Vein endothelial cell (primary cell): ENCODE measurements at places on chromosomes 1 and 21. TPM values are rescaled to one million over a fixed set of nuclear protein-coding genes. Genes with fewer than 3 reads are reported as not detected.

CDCA8 gene
- total RNA-seq: 8.8 and 18.6 TPM in 2 replicates

SLC1A7 gene
- total RNA-seq: not detected in 2 replicates

CACNA1S gene
- not detected in 2 replicates for total RNA-seq

TP73 gene
- total RNA-seq: 0.10 TPM in 1 of 2 replicates, not detected in the other

NOS1AP gene
- total RNA-seq: 0.98 and 1.2 TPM in 2 replicates

GJA8 gene
- not detected in 2 replicates for total RNA-seq

AADACL3 gene
- total RNA-seq: not detected in 2 replicates

DDAH1 gene
- total RNA-seq: 63.7 and 74.5 TPM in 2 replicates

HPDL gene
- 2.9 and 6.4 TPM in 2 replicates for total RNA-seq

B3GALNT2 gene
- total RNA-seq: 37.6 and 39.8 TPM in 2 replicates

EFNA3 gene
- 1.6 and 3.6 TPM in 2 replicates for total RNA-seq

KRTAP19-3 gene
- total RNA-seq: not detected in 2 replicates

CRB1 gene
- total RNA-seq: not detected in 2 replicates

CR1L gene
- total RNA-seq: not detected in 2 replicates

EPHA2 gene
- 158 and 218 TPM in 2 replicates for total RNA-seq

UTP25 gene
- 13.1 and 14.5 TPM in 2 replicates for total RNA-seq

SPTA1 gene
- 5.9 and 14.6 TPM in 2 replicates for total RNA-seq

RNF187 gene
- total RNA-seq: 42.5 and 46.7 TPM in 2 replicates

SPOCD1 gene
- 31.4 and 53.6 TPM in 2 replicates for total RNA-seq

SETDB1 gene
- 44.4 and 45.6 TPM in 2 replicates for total RNA-seq

LRIF1 gene
- 15.0 and 17.8 TPM in 2 replicates for total RNA-seq

FCGR1A gene
- not detected in 2 replicates for total RNA-seq

SLC35D1 gene
- total RNA-seq: 4.9 and 5.4 TPM in 2 replicates

CFHR4 gene
- not detected in 2 replicates for total RNA-seq

BARHL2 gene
- total RNA-seq: not detected in 2 replicates

B3GALT5 gene
- 0.10 TPM in 1 of 2 replicates, not detected in the other for total RNA-seq

ALX3 gene
- total RNA-seq: not detected in 2 replicates

COL24A1 gene
- not detected in 2 replicates for total RNA-seq

GBP5 gene
- under 0.01 and 0.38 TPM in 2 replicates for total RNA-seq

IFI44 gene
- 13.1 and 13.4 TPM in 2 replicates for total RNA-seq

USP21 gene
- 5.9 and 6.2 TPM in 2 replicates for total RNA-seq

PCAT6 gene
- 0.48 TPM in 1 of 2 replicates, not detected in the other for total RNA-seq

VSIG8 gene
- not detected in 2 replicates for total RNA-seq
